ENCODE measurements at places on chromosomes 6 and 20. TPM values are rescaled to one million over a fixed set of nuclear protein-coding genes. Genes with fewer than 3 reads are reported as not detected.

DNA sequence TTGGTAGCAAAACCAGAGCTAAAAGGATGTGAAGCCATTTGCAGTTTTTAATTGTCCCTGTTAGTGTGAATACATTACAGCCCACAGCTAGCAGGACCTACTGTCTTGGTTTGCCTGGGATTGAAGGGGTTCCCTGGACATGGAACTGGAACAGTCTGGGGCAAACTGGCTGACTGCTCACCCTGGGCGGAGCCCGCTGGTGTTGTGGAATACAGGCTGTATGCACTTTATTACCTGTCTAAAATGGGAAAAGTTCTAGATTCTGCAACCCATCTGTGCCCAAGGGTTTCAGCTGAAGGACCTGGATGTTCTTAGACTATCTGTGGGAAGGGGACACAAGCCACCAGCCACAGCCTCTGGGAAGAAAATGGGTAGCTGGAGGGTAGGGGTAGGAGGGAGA lies 12.2 kb upstream of the CDKN1A start:
- no peaks in the 10 kb centered on the region for H3K36me3 ChIP-seq
- peaks cover 11% of the 10 kb centered on the region for H3K4me1 ChIP-seq
- no peak for DNase-seq

- DNase-seq: no peak
- no peaks in the 10 kb centered on the region for H3K27me3 ChIP-seq
- H3K36me3 ChIP-seq: peaks cover 18% of the 10 kb centered on the region
- H3K4me3 ChIP-seq: no peak overlapping the region
- no peak overlapping the region for H3K27ac ChIP-seq
- H3K4me1 ChIP-seq: no peaks in the 10 kb centered on the region
Measured at GRCh38 chr20:2922957-2923356, 49.7 kb downstream of the PTPRA start.

DNA sequence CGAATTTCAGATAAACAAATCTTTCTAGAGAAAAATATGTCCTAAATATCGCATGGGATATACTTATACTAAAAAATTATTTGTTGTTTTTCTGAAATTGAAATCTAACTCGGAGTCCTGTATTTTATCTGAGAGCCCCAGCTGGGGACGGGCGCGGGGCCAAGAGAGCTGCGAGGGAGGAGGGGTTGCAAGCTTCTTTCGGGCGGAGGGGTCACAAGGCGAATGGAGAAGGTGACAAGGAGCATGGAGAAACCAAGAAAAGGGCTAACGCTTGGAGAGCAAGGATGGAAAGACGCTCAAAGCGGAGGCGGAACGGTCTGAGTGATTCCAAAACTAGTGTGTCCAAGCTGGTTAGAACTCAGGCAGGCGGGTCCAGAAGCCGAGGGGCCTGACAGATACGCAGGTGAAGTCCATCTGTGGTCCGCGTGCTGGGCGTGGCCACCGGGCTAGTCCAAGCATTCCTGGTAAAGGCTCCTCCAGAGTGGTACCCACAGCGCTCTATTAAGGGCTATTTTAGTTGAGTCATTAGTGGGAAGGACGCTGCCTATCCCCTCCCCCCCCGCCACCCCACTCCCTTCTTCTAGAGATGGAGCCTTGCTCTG lies 41.5 kb upstream of the ZNFX1 start:
- no peaks in the 10 kb centered on the region for H3K36me3 ChIP-seq
- no peak overlapping the region for H3K4me3 ChIP-seq
- no peak for DNase-seq
- H3K27ac ChIP-seq: no peak overlapping the region

- DNase-seq: no peak
- no peaks in the 10 kb centered on the region for H3K27me3 ChIP-seq
- peaks cover 52% of the 10 kb centered on the region for H3K4me1 ChIP-seq
- H3K36me3 ChIP-seq: peaks cover 18% of the 10 kb centered on the region
- H3K27ac ChIP-seq: peak overlapping the region; percentile 81
Measured at GRCh38 chr20:62793757-62794006, 2.6 kb upstream of the MRGBP start.

GRCh38 chr6:57294862-57295445 lies 22.5 kb upstream of the PRIM2 start:
- DNase-seq: no peak
- H3K36me3 ChIP-seq: no peaks in the 10 kb centered on the region
- H3K4me1 ChIP-seq: no peaks in the 10 kb centered on the region
- H3K27ac ChIP-seq: no peak overlapping the region
- H3K4me3 ChIP-seq: no peak overlapping the region

- no peaks in the 10 kb centered on the region for H3K27me3 ChIP-seq
- no peak overlapping the region for H3K4me3 ChIP-seq
- H3K27ac ChIP-seq: no peak overlapping the region
- DNase-seq: no peak
- no peaks in the 10 kb centered on the region for H3K36me3 ChIP-seq
- no peaks in the 10 kb centered on the region for H3K4me1 ChIP-seq
Measured at GRCh38 chr20:1621316-1621715, 1.5 kb upstream of the SIRPB1 start.

GRCh38 chr6:158955255-158955654 lies 44.7 kb downstream of the RSPH3 start:
- no peak overlapping the region for H3K4me3 ChIP-seq
- no peaks in the 10 kb centered on the region for H3K27me3 ChIP-seq
- no peak overlapping the region for H3K27ac ChIP-seq
- H3K4me1 ChIP-seq: peaks cover 11% of the 10 kb centered on the region
- DNase-seq: no peak
- H3K36me3 ChIP-seq: no peaks in the 10 kb centered on the region

DNA sequence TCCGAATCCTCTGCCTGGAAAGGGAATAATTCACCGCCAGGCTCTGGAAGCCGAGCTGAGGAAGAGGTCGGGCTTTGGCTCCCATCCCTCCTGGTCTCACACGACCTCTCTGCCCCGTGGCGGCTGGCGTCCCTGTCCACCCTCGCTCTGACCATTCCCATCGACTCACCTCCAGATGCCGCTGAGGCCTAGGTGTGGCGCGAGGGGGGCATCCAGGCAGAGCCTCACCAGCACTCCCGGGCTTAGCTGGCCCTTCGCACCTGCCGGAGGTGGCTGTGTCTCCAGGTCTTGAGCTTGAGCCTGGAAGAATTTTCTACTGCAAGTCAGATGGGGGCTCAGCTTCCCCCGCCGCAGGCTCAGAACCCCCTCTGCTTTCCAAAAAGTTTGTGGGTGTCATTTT lies 28.5 kb upstream of the SMOC2 start:
- no peak overlapping the region for H3K4me3 ChIP-seq
- H3K27ac ChIP-seq: no peak overlapping the region
- no peak for DNase-seq
- peaks cover 14% of the 10 kb centered on the region for H3K4me1 ChIP-seq

GRCh38 chr20:43979576-43980105 lies 65.0 kb downstream of the TOX2 start:
- H3K4me1 ChIP-seq: peaks cover 5% of the 10 kb centered on the region
- H3K4me3 ChIP-seq: no peak overlapping the region
- no peaks in the 10 kb centered on the region for H3K36me3 ChIP-seq
- no peak overlapping the region for H3K27ac ChIP-seq

- no peaks in the 10 kb centered on the region for H3K36me3 ChIP-seq
- H3K4me3 ChIP-seq: no peak overlapping the region
- DNase-seq: no peak
- H3K27ac ChIP-seq: no peak overlapping the region
Measured at GRCh38 chr6:131652472-131652871, 15.4 kb downstream of the ENPP3 start.

DNA sequence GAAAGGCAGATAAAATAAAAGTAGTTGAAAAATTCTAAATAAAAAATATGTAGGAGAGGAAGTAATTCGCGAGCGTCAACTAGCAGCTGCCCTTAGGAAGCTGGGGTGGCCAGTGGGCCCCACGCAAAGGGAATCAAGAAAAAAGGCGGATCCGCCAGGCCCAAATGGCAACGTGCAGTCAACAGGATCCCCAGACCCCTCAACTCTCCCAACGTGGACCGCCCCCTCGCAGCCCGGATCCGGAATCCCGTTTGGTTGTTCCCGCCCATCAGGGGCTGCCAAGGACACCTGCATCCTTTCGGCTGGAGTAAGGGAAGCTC lies 296 bp downstream of the DZANK1 start:
- H3K4me3 ChIP-seq: peak overlapping the region; percentile 82
- H3K27me3 ChIP-seq: no peaks in the 10 kb centered on the region
- peak overlapping the region; percentile 94 for H3K27ac ChIP-seq
- peak; percentile 73 for DNase-seq
- H3K4me1 ChIP-seq: peaks cover 5% of the 10 kb centered on the region
- H3K36me3 ChIP-seq: peaks cover 8% of the 10 kb centered on the region

- H3K4me1 ChIP-seq: no peaks in the 10 kb centered on the region
- H3K36me3 ChIP-seq: no peaks in the 10 kb centered on the region
- no peak overlapping the region for H3K27ac ChIP-seq
- no peak overlapping the region for H3K4me3 ChIP-seq
- DNase-seq: no peak
Measured at GRCh38 chr6:135115834-135116233, 61.2 kb upstream of the HBS1L start.

GRCh38 chr20:3760655-3761348 lies 6.8 kb downstream of the ADISSP start:
- H3K4me1 ChIP-seq: peaks cover 39% of the 10 kb centered on the region
- H3K36me3 ChIP-seq: peaks cover 50% of the 10 kb centered on the region
- H3K4me3 ChIP-seq: no peak overlapping the region
- no peaks in the 10 kb centered on the region for H3K27me3 ChIP-seq

- no peaks in the 10 kb centered on the region for H3K36me3 ChIP-seq
- DNase-seq: no peak
- no peak overlapping the region for H3K27ac ChIP-seq
- no peaks in the 10 kb centered on the region for H3K27me3 ChIP-seq
- H3K4me3 ChIP-seq: no peak overlapping the region
Measured at GRCh38 chr20:11110535-11110934, 436.7 kb upstream of the JAG1 start.

- no peaks in the 10 kb centered on the region for H3K27me3 ChIP-seq
- DNase-seq: no peak
- no peak overlapping the region for H3K4me3 ChIP-seq
- no peaks in the 10 kb centered on the region for H3K36me3 ChIP-seq
Measured at GRCh38 chr20:18677126-18677525, 89.3 kb downstream of the DTD1 start.

GRCh38 chr6:73866305-73866704 lies 170.3 kb downstream of the CD109 start:
- H3K36me3 ChIP-seq: no peaks in the 10 kb centered on the region
- H3K27ac ChIP-seq: no peak overlapping the region
- H3K4me1 ChIP-seq: no peaks in the 10 kb centered on the region
- DNase-seq: no peak

DNA sequence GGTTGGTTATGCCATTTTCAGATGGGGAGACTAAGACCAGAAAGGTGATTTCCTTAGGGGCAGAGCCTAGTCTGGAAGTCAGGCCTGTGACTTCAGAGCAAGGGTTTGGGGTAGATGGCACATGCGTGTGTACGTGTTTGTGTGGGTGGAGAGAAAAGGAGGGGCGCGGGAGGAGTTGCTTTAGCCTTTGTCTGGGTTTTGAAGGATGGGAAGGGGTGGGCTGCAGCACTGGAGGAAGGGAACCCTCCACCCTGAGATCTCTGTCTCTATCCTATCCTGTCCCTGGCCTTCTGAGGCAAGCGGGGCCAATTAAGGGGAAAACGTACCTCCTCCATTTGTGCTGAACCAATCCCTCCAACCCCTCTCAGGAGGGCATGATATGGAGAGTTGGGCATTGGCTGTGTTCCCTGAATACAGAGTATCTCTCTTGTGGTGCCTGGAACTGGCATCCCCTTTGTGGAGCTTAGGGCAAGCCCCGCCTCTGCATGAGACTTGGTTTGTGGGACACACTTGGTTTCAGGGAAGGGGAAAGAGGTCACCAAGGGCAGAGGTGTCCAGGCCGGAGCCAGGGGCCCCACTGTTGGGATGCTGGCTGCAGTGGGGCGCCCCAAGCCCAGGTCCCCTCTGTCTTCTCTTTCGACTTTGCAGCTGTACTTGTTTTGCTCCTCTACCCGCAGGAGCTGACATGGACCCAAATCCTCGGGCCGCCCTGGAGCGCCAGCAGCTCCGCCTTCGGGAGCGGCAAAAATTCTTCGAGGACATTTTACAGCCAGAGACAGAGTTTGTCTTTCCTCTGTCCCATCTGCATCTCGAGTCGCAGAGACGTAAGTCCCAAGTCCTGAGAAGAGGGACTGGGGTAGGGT lies at the start of gene DBNDD2:
Gene DBNDD2 (plus strand): TSS at position 507 of the 863 bp plus-strand sequence. CDS start 179 bp downstream, at position 686.
- no peaks in the 10 kb centered on the region for H3K27me3 ChIP-seq
- peak within 1 kb of the TSS; percentile 68 for H3K4me3 ChIP-seq
- no peak for DNase-seq

GRCh38 chr6:71197780-71198179 lies 90.8 kb upstream of the OGFRL1 start:
- no peak overlapping the region for H3K27ac ChIP-seq
- H3K4me1 ChIP-seq: no peaks in the 10 kb centered on the region
- DNase-seq: no peak
- H3K27me3 ChIP-seq: no peaks in the 10 kb centered on the region
- H3K36me3 ChIP-seq: no peaks in the 10 kb centered on the region

GRCh38 chr20:53735536-53736050 lies 142.0 kb upstream of the ZNF217 start:
- no peaks in the 10 kb centered on the region for H3K36me3 ChIP-seq
- H3K27ac ChIP-seq: no peak overlapping the region
- peaks cover 18% of the 10 kb centered on the region for H3K4me1 ChIP-seq
- H3K4me3 ChIP-seq: no peak overlapping the region
- peaks cover 17% of the 10 kb centered on the region for H3K27me3 ChIP-seq

- H3K4me1 ChIP-seq: no peaks in the 10 kb centered on the region
- no peaks in the 10 kb centered on the region for H3K27me3 ChIP-seq
- no peak for DNase-seq
- H3K27ac ChIP-seq: no peak overlapping the region
- peaks cover 7% of the 10 kb centered on the region for H3K36me3 ChIP-seq
- no peak overlapping the region for H3K4me3 ChIP-seq
Measured at GRCh38 chr6:90005048-90005827, 111.0 kb downstream of the GJA10 start.

DNA sequence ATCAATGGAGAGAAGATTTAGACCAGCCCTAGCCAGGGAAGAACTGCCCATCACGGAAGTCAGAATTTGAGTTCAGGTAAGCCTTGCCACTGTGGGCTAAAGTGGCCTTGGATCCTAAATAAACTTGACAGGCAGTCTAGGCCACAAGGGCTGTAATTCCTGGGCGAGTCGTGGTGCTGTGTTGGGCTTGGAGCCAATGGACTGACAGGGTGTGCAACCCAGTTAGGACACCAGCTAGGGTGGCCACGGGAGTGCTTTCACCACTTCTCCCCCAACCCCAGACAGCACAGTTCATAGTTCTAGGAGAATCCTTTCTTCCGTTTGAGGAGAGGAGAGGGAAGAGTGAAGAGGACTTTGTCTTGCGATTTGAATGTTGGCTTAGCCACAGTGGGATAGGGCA lies 422.4 kb downstream of the DOK5 start:
- no peak overlapping the region for H3K27ac ChIP-seq
- H3K27me3 ChIP-seq: no peaks in the 10 kb centered on the region
- DNase-seq: no peak

- H3K4me1 ChIP-seq: peaks cover 8% of the 10 kb centered on the region
- no peak overlapping the region for H3K4me3 ChIP-seq
- DNase-seq: no peak
- no peaks in the 10 kb centered on the region for H3K36me3 ChIP-seq
Measured at GRCh38 chr6:158926414-158926813, 73.6 kb downstream of the RSPH3 start.

Gene HSPA1L
- 3.3 TPM for total RNA-seq

Gene RIPPLY2
- 2.9 TPM for total RNA-seq

Gene HLA-DRB5
- total RNA-seq: 0.30 TPM

Gene VGLL2
- 0.11 TPM for total RNA-seq

Gene HSPA12B
- total RNA-seq: 4.1 TPM

Gene TSPO2
- 0.66 TPM for total RNA-seq

Gene MLIP
- total RNA-seq: 12.5 TPM

Gene PPIL1
- 55.9 TPM for total RNA-seq

Gene MYT1
- total RNA-seq: 7.0 TPM

Gene SCGN
- 2.9 TPM for total RNA-seq

Gene TMEM242
- total RNA-seq: 11.2 TPM

Gene CD83
- 33.4 TPM for total RNA-seq

All from spinal cord (tissue), 10 donors.